ENCODE measurements at places on chromosomes 2 and 18.

GRCh38 chr2:46392561-46393346 is 86.6 kb upstream of the TMEM247 start:
- DNase-seq: no peak

- DNase-seq: no peak
Measured at GRCh38 chr2:127606625-127607398, 39.1 kb upstream of the GPR17 start.

- no peak for DNase-seq
Measured at GRCh38 chr18:24778810-24779418, 318.5 kb downstream of the HRH4 start.

GRCh38 chr2:221791844-221792243 is 219.7 kb upstream of the EPHA4 start:
- no peak for DNase-seq

DNA sequence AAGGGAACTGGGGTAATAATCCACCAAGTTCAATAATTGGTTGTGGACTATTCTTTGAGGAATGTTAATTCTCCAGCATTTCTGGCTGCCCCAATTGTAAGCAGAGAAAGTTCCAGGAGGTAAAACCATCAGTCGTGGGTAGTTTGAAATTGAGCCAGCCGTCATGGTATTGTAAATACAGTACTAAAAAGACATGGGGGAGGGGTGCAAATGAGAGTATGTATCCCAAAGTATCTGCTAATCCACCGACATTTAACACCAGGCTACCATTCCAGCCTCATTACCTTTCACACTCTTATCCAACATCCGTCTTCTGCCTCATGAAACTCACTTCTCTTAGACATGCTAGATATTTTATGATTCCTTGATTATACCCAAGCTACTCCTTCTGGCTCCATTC is 507.9 kb downstream of the ERBB4 start:
- no peak for DNase-seq

DNA sequence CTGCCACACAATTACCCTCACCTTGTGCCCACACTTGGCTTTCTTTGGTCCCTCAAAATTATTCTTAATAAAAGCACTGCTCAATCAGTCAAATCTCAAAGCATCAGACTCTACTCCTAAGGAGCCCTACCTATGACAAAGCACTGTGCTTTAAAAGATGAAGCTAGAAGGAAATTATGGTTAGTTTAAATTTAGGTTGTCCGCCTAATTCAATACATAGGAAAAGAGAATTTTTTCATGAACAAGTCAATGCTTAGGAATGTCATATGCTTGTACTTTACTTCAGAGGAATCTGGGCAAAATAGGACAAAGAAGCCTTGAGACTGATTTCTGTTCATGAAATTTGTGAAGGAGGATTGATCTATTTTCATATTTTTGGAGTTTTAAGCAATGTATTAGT is 726.4 kb upstream of the CDH2 start:
- DNase-seq: no peak

All from activated CD4-positive, alpha-beta T cell treated with anti-CD3 and anti-CD28 coated beads, Interleukin-2, amount 10 ng/mL, durations not matched to agents 7 days and 5 days (primary cell).